ENCODE measurements at places on chromosomes 5 and 9. TPM values are rescaled to one million over a fixed set of nuclear protein-coding genes. Genes with fewer than 3 reads are reported as not detected.

The SHISAL2B gene
- total RNA-seq, result not detected

DNA sequence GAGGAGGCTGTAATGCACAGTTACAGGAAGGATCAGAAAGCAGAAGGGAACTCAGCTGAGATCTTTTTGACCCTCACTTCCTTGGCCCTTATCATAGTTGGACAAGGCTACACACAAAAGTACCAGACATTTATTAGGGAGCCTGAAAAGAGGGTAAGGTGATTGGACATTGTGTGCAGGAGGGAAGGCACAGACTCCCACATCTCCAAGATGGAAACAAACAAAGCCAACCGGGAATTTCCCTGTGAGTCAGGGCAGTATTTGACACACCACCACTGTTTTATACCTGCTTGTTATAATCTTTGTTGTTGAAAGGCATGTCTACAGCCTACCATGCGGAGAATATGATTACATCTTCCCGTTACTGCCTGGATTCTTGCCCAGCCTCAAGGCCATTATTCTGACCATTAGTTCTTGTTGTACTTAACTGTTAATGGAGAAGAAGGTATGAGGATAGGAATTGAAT, 3.0 kb upstream of the CCNG1 start:
- DNase-seq, result no peak

GRCh38 chr5:148912714-148913398, 86.4 kb downstream of the ADRB2 start:
- no peak for DNase-seq

The SPOCK1 gene
- 0.35 TPM for total RNA-seq

The NMUR2 gene
- not detected for total RNA-seq

GRCh38 chr5:59348189-59348588, 545.3 kb downstream of the PDE4D start:
- no peak for DNase-seq

The SCGB3A2 gene
- 0.35 TPM for total RNA-seq

Data from K562 (cell line).